CD4-positive, alpha-beta T cell treated with Interleukin-12 subunit alpha and Interleukin-12 subunit beta, for 1 hour (primary cell): ENCODE measurements at places on chromosomes 16 and 17.

DNA sequence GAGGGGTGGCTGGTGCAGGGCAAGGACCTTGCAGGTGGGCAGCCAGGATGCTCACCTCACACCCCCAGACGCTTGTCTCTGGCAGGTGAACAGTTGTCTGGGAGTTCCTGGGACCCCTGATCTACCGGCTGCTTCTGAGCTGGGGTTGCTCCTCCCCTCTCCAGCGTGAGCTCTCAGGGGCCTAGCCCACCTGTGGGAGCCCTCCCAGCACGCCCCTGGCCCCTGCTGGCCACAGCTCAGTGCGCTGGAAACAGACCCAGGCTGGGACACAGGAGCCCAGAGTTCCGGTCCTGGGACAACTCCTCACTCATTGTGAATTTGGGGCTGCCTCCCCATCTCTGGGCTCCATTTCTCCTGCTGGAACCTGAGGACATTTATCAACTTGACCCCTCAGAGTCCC lies 30.3 kb downstream of the ARHGAP23 start:
- no peak for DNase-seq

GRCh38 chr17:63989622-63990345 lies 8.4 kb upstream of the PRR29 start:
- no peak for DNase-seq

- DNase-seq, result no peak
Measured at GRCh38 chr17:2613089-2613808, 19.8 kb downstream of the PAFAH1B1 start.

DNA sequence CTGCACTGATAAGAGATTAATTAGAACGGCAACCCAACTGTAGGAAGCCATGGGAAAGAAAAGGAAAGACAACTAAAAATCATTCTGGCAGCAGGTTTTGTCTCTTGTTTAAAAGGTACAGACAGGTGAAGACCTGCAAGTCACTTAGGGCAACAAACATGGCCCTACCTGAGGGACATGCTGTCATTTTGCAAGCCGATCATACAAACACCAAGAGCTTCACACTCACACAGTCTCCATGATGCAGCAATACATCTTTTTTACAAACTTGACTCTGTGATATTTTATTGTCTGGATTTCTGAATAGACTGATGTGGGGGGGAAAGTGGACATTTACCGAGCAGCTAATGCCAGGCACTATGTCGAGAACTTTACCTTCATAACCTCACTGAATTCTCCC lies 101.8 kb downstream of the PARN start:
- no peak for DNase-seq
